Amygdala (tissue), 56 donors: ENCODE measurements at places on chromosomes 4 and X.

DNA sequence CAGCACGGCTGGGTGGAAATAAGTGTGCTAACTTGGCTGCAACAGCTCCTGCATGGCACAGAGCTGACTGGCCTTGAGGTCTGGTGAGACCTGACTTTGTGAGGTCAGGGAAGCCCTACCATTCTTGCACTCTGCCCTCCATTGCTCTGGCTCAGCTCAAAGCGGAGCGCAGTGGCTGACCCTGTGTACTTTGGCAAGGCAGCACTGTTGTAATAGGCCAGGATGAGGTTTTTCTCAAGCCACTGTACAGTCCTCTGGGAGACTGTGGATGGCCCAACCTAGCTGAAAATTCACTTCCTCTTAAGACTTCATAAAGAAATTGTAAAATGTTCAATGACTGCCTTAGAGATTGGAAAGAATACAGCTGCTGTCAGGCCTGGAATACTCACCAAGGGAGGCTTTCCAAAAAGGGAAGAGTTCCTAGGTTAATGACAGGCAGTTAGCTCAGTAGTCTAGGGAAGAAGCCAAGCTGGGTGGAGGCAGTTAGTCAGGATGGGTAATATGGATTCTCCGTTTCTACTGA is 129.8 kb downstream of the GUCY2F start:
- DNase-seq, result no peak

DNA sequence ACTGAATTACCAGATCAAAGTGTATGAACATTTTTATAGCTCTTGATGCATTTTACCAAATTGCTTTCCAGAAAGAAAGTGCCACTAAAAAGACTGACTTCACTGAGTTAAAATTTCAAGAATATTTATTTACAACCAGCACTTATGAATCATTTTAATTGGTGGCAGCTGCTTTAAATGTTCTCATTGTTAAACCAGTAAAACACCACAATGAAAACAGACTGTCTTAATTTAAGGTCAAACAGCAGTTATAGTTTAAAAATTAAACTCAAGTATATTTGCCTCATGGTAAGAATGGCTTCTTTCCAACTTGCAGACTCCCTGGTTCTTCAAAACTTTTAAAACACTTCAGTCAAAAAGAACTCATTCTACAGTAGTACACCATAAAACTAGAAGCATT is 36.9 kb downstream of the AMMECR1 start:
- no peak for DNase-seq

DNA sequence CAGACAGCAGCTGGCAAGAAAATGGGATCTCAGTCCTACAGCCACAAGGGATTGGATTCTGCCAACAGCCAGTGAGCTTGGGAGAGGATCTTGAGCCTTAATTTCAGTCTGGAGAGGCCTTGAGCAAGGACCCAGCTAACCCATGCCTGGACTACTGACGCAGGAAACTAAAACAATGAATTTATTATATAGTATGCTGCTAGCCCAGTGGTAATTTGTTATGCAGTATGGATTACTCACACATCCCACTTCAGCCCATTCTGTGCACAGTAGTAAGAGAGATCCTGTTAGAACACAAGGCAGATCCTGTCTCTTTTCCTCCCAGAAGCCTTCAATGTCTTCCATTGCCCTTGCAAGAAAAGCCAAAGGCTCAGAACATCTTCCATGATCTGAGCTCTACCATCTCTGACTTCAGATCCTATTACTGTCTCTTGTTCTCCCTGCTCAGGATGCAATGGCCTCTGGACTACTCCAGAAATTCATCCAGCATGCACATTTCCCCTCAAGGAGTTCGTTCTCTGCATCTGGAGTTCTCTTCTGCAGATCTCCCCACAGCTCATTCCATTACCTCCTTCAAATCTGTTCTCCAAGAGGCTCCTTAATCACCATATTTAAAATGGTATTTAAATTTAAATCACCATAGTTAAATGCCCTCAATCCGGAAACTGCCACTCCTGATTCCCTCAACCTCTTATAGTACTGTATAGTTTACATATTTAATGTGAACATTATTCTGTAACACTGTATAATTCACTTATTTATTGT is 27.6 kb downstream of the SMIM20 start:
- no peak for DNase-seq

- DNase-seq, result no peak
These were observed 7.9 kb upstream of the FGF13 start for GRCh38 chrX:138719396-138719795.

DNA sequence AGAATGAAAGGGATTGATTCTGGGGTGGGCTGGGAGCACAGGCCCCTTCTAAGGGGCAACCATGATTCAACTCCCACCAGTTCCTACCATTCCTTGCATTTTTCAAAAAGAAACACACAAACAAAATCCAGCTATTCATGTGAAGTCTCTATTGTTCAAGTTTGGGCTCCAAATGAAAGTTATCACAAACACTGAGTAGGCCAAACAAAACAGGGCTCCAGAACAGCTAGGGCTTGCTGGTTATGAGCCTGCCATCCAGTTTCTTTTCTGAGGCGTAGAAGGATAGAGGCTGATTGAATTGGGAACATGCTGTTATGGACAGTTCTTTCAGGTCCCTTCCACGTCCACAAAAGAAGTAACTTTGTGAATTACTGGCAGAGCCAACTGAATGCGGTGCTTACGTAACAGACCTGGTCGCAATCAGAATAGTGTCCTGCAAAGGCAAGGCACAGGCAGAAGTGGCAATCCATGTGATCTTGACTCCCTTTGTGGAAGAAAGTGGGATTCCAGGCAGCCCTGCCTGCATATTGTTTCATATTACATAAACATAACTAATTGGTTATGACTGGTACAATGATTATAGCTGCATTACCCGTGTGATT is 244.5 kb downstream of the SCFD2 start:
- no peak for DNase-seq

DNA sequence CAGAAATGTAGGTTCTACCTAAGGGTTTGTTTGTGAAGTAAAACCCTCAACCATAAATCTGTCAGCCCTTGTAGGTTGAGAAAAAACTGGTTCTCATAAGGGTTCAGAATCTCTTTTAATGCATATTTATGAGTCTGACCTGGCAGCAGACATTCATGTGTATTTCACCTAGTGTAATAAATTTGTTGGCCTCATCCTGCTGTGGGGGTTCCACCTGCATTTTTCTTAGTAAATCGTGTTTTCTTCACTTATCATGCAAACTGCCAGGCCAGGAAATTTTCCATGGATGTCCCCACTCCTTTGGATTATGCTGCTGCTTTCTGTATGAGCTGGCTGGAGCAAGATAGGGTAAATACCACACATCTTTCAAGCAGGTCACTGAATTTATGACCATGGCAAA is 42.4 kb downstream of the KLHL13 start:
- no peak for DNase-seq

GRCh38 chrX:9953396-9953795 is 13.8 kb upstream of the CLDN34 start:
- no peak for DNase-seq

DNA sequence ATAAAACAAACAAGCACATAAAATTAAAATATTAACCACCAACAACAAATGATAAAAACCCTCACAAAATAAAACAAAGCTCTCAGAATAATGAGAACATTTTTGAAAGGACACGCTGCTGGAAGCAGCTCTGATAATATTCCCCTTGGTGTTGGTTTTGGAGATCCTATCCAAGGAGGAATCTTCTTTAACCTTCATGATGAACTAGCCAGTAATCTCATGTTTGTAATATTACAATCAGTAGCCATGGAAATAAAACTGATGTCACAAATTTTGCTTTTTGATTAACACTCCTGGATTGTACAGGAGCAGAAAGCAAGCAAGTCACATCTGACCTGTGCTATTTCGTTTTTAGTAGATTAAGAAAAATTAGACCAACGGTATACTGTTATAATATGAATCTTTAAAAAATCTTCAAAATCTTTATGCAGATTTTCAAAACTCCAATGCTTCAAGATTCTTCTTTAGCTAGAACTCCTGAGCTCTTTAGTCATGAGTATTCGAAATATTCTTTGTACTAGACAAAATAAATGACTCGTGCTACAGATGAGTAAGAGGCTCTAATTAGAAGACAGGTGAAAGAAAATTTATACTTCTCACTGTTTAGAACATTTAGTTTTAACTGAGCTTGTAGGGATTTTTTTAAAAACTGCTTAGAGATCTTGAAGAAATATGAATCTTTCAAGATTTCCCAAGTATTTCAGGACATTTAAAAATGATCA is 154.1 kb downstream of the RASL11B start:
- DNase-seq, result no peak

DNA sequence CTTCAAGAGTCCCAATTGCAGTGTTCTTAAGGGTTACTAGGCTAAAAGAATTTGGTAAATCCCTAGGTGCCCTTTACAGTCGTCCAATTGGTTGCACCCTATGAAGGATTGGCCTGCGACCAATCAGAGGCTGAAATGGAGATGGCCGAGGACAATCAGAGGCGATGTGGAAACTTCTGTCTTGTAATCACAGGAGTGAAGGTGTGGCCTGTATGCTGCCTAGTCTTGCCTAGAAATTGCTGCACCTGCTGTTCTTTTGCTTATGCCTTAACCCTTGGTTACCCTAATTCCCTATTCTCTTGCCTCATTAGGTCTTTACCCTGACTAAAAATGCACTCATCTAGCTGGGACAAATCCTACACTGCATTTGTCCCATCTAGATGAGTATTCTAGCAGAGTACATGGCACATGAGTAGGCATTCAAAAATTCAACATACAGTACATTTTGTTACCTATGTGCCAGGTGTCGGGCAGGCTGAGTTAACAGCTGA is 1.0 kb upstream of the DCK start:
- no peak for DNase-seq

GRCh38 chr4:85393201-85393600 is 81.7 kb upstream of the ARHGAP24 start:
- DNase-seq, result no peak

DNA sequence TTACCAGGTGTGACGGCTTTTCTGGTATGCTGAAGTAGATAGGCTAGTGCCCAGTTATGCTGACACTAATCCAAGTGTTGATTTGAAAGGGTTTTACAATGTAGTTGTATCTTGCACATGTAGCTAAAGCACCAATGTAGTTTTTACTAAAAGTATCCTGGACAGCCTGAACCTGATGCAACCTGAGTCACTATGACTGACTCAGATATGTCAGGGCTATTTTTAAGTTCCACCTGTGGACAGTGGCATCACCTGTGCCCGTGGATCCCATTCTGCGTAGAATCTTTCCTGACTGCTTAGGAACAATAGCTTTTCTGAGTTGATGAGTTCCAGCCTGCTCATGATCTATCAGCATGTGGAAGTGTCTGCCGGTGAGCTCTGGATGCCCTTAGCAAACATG is 58.1 kb downstream of the CCNG2 start:
- no peak for DNase-seq

- no peak for DNase-seq
These were observed 619.8 kb downstream of the PACRGL start for GRCh38 chr4:21320034-21320433.

DNA sequence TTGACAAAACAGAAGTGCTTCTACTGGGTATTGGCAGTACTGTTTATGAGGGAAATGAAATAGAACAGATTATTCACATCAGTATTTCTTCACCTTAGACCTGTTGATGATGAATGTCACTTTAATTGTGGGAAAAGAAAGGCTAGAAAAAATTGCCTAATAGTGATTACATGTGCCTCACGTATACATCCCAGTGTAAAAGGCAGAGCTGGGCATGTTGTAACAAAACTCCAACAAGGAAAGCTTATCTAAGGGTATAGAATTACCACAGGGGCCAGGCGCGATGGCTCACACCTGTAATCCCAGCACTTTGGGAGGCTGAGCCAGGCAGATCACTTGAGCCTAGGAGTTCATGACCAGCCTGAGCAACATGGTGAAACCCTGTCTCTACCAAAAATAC is 4.2 kb downstream of the PGM2 start:
- DNase-seq, result no peak

DNA sequence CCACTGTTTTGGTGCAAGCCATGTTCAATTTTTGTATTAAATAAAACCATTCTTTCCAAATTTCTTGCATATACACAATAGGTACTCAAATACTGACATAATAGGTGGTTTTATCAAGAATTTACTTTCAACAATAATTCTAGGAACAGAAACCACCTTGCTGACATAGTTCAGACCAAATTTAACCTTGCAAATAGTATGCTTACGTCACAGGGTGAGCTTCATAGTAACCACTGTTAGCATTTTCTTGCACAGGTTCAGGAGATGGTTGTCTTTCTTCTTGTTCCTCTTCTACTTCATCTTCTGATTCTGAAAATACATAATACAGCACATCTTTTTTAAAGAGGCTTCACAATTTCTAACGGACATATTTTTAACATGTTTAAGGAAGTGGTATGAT is 17.6 kb downstream of the G3BP2 start:
- no peak for DNase-seq

DNA sequence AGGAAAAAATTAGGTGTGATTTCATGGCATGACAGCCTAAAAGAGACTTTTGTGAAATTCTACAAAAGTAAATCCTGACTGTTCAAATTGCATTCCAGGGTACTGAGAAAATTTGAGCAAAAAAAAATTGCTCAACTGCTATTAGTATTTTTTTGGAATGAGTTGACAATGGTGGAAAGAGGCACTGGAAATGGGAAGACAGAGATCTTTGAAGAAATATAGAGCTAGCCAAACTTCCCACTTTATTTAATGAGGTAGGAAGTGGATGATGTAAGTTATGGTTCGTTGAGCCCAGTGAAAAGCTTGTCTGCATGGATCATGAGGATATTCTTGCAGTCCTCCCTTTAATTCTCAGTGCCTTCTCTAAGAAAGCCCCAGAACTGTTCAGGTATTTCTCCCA is 183.8 kb downstream of the PTTG2 start:
- no peak for DNase-seq

- DNase-seq, result no peak
These were observed 26.9 kb downstream of the AFF1 start for GRCh38 chr4:86961605-86962295.

GRCh38 chrX:22194660-22194945 is 78.1 kb upstream of the CBLL2 start:
- no peak for DNase-seq

GRCh38 chr4:79292008-79292407 is 33.9 kb downstream of the NAA11 start:
- DNase-seq, result no peak

DNA sequence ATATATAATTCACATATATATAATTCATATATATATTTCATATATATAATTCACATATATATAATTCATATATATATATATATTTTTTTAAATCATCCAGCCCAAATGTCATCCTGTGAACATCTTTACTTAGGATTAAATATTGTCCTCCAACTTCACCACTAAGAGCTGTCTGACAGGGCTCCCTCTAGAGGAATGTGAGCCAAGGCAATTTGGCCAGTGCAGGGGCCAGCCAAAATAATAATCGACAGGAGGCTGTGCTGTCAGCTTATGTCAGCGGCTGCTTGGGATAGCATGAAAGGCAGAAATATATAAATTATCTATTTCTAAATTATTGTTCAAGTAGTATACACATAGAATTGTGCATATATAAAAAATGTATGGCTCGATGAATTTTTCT is 29.5 kb downstream of the EGFL6 start:
- DNase-seq, result no peak
